ENCODE measurements at places on chromosomes 3 and 15.

- H3K4me3 ChIP-seq = no peak overlapping the region
- no peaks in the 10 kb centered on the region for H3K27me3 ChIP-seq
- DNase-seq = no peak
These were observed 15.9 kb downstream of the MAPKBP1 start for GRCh38 chr15:41790169-41790568.

DNA sequence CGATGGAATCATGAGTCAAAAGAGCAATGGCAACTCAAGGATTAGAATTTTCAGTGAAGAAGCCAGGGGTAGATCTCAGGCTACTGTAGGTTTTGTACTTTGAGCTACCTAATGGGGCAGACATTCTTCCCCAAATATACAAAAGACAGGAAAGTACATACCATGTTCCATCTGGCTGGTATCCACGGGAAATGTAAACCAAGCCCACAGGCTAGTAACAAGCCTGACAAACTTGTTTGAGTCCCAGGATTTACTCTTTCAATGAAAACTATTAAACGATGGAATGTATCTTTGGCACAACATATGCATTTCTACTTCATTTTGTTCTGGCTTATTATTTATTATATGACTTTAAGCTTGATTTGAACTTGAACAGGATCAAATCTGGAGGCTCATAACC lies 44.2 kb upstream of the GOLIM4 start:
- H3K36me3 ChIP-seq = no peaks in the 10 kb centered on the region
- H3K27me3 ChIP-seq = no peaks in the 10 kb centered on the region
- H3K4me3 ChIP-seq = no peak overlapping the region
- no peak for DNase-seq
- no peaks in the 10 kb centered on the region for H3K4me1 ChIP-seq

- no peaks in the 10 kb centered on the region for H3K36me3 ChIP-seq
- peaks cover 67% of the 10 kb centered on the region for H3K4me1 ChIP-seq
- peak; percentile 57 for DNase-seq
- peak overlapping the region; percentile 78 for H3K4me3 ChIP-seq
- H3K27me3 ChIP-seq = no peaks in the 10 kb centered on the region
These were observed 585 bp downstream of the SLCO3A1 start for GRCh38 chr15:91853948-91854638.

GRCh38 chr3:133865136-133865855 lies 30.4 kb downstream of the RAB6B start:
- DNase-seq = no peak
- H3K27ac ChIP-seq = no peak overlapping the region
- no peak overlapping the region for H3K4me3 ChIP-seq
- H3K4me1 ChIP-seq = no peaks in the 10 kb centered on the region
- peaks cover 8% of the 10 kb centered on the region for H3K27me3 ChIP-seq
- H3K36me3 ChIP-seq = no peaks in the 10 kb centered on the region

- peaks cover 49% of the 10 kb centered on the region for H3K36me3 ChIP-seq
- H3K27me3 ChIP-seq = no peaks in the 10 kb centered on the region
- peak overlapping the region; percentile 70 for H3K4me3 ChIP-seq
- DNase-seq = peak; percentile 60
- peaks cover 87% of the 10 kb centered on the region for H3K4me1 ChIP-seq
- peak overlapping the region; percentile 92 for H3K27ac ChIP-seq
These were observed 44.0 kb downstream of the ZBTB38 start for GRCh38 chr3:141412087-141412935.

GRCh38 chr3:160331127-160331937 lies 67.7 kb downstream of the IFT80 start:
- no peaks in the 10 kb centered on the region for H3K4me1 ChIP-seq
- H3K4me3 ChIP-seq = no peak overlapping the region
- peaks cover 12% of the 10 kb centered on the region for H3K36me3 ChIP-seq
- no peak overlapping the region for H3K27ac ChIP-seq
- no peak for DNase-seq

- H3K27ac ChIP-seq = no peak overlapping the region
- H3K4me3 ChIP-seq = no peak overlapping the region
- H3K36me3 ChIP-seq = no peaks in the 10 kb centered on the region
- H3K4me1 ChIP-seq = no peaks in the 10 kb centered on the region
- DNase-seq = no peak
These were observed 15.7 kb downstream of the SUSD5 start for GRCh38 chr3:33202711-33203457.

GRCh38 chr15:70077188-70078147 lies 20.2 kb downstream of the TLE3 start:
- peaks cover 56% of the 10 kb centered on the region for H3K36me3 ChIP-seq
- peaks cover 23% of the 10 kb centered on the region for H3K4me1 ChIP-seq
- no peak for DNase-seq
- no peaks in the 10 kb centered on the region for H3K27me3 ChIP-seq

GRCh38 chr3:36700537-36701248 lies 63.7 kb downstream of the DCLK3 start:
- no peak overlapping the region for H3K4me3 ChIP-seq
- no peak overlapping the region for H3K27ac ChIP-seq
- no peaks in the 10 kb centered on the region for H3K4me1 ChIP-seq
- no peaks in the 10 kb centered on the region for H3K27me3 ChIP-seq
- DNase-seq = peak; percentile 61
